ENCODE measurements at places on chromosomes 5 and 9.
A peak's percentile ranks its signal among the peaks of the same experiment; 100 is the strongest.

DNA sequence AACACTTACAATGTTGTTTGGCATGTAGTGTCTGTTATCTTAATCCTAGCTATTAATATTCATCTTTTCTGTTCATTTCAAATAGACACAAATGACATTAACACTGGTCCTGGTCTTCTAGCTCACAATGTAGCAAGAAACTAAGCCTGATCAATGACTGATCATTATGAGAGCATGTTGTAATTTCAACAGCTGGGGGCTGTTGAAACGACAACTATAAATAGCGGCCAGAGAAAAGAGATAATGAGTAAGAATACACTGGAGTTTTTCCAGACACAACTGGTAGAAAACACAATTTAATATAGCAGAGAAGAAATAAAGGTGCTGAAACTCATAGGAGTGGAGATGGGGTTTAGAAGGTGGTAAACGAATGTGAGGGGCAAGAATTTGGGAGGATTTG, 89.2 kb downstream of the HTR4 start:
- no peak for DNase-seq

- DNase-seq, result peak; percentile 94
Measured at GRCh38 chr9:124420991-124421543, 5.8 kb upstream of the PSMB7 start.

- DNase-seq, result no peak
Measured at GRCh38 chr5:141533897-141534296, 45.0 kb downstream of the PCDHGC5 start.

GRCh38 chr5:111384220-111384619, 128.1 kb downstream of the STARD4 start:
- no peak for DNase-seq

GRCh38 chr5:80686757-80687156, 32.0 kb upstream of the DHFR start:
- no peak for DNase-seq
